Activated T-helper 17 cell treated with anti-CD3 and anti-CD28 coated beads, Interleukin-2, amount 50 U/mL, for 72 hours (primary cell): ENCODE measurements at places on chromosomes 1 and 21. TPM values are rescaled to one million over a fixed set of nuclear protein-coding genes. Genes with fewer than 3 reads are reported as not detected.

GRCh38 chr1:65198096-65198495 is 50.1 kb downstream of the AK4 start:
- no peak for ATAC-seq

DNA sequence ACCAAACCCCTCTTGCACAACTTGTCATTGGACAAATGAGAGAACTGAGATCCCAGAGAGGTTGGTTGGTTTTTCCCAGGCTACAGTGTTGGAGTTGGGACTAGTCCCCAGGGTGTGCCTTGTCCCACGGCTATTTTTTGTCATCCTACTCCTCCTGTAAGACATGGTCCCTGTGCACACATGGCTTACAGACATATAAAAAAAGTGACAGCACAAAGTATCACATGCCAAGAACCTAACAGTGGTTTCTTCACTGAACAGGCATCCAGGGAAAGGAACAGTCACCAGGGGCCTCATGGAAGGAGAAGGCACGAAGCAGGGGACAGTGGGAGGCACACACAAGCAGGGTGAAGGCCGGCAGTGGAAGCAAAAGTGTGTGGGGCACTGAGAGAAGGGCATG is 36.5 kb downstream of the SERBP1 start:
- ATAC-seq = no peak

TTC24 gene
- total RNA-seq = not detected

CFAP141 gene
- total RNA-seq = not detected

GRCh38 chr1:63555480-63555879 is 32.2 kb downstream of the EFCAB7 start:
- ATAC-seq = no peak

GRCh38 chr1:236421850-236422516 is 27.9 kb downstream of the EDARADD start:
- no peak for ATAC-seq

DNA sequence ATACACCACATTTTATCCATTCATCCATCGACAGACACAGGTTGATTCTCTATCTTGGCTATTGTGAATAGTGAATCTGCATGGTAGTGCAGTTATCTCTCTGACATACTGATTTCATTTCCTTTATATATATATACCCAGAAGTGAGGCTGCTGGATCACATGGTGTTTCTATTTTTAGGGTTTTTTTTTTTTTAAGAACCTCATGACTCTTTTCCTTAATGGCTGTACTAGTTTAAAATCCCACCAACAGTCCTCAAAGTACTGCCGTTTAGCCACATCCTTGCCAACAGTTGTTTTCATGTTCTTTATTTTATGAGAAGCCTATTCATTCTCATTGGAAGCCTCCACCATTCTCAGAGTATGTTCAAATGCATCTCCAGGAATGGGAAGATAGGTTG is 258.7 kb upstream of the SNX7 start:
- peak; percentile 19 for ATAC-seq

DNA sequence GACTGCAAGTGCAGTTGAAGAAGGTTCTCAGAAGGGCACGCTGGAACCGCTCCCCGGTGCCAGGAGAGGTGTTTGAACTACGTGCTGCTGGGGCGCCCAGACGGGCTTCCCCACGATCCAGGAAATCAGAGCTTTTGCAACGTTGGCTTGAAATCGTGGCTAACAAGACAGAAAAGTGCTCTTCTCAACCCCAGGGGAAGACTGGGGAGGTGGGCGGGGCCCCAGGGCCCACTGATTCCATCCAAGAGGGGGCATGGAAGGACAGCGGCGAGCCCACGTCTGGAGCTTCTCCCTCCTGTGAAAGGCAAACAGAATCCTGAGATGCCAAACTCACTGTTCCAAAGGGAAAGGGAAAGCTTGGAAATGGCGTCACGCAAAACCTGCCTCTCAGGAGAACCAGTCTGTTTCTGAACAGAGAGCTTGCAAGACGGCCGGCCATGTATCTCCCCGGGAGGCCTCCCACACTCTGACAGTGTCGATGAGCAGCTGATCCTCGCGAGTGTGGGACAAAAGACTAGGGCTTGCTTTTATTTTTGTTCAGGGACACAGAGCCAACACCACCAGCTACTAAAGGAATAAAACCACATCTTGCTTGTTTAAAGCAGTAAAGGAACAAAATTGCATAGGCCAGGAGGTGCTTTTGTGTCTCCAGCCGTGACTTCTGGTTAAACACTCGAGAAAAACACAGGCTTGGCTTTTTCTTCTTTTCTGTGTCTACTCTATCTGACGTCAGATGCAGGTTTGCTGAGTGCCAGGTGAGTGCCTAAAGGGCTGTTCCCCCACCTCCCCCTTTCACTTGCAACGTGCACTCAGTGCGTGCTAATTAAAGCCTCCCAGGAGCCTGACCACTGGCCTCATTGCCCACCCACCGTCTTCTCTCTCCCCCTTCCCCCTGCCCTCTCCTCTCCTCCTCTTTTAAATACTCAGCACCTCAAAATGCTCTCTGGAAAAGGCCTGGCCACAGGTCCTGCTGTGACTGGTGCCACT is 41.5 kb downstream of the LRRC3 start:
- ATAC-seq = no peak

CFHR2 gene
- not detected for total RNA-seq

DNA sequence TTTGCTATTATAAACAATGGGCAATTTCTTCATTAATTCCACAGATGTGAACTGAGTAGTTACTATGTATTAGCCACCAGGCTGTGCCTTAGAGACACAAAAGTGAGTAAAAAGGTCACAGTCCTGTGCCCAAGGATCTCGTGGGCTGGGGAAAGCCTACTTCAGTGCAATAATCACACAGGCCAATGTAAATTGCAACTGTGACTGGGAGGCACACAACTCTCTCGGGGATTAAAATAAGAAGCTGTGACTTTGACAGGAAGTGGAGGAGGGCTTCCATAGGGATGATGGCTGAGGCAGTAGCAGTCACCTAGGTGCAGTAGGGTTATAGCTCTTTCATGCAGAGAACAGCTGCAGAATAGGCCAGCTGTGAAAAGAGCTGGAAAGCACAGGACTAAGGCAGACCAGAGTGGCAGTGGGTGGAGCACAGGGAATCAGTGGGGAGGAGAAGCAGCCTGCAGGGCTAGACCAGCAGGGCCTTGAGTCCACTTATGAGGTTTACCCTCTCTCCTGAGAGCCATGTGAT is 121.9 kb downstream of the MAB21L3 start:
- no peak for ATAC-seq

OR10J1 gene
- not detected for total RNA-seq

DNA sequence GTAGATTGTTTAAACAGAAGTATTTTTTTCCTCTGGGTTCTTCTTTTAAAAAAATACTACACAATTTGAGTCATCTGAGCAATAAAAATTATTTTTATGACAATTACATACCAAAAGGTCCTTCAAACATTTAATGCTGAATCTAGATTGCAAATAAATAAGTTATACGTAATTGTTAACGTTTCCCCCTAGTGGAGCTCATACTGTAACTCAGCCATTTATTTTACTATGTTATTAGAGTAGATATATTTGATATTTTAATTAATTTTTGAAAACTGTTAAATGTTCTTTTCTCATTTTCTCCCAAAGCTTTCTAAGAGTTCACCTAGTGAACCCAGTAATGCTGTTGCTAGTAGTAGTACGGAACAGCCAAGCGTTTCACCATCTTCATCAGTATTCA is 33.5 kb downstream of the ZMYM1 start:
- ATAC-seq = no peak

- ATAC-seq = no peak
Measured at GRCh38 chr1:157189986-157190982, 52.1 kb upstream of the ETV3 start.

GRCh38 chr1:118143121-118143520 is 41.9 kb downstream of the SPAG17 start:
- no peak for ATAC-seq

GRCh38 chr21:31879241-31879650 is 6.4 kb downstream of the HUNK start:
- peak; percentile 62 for ATAC-seq

DNA sequence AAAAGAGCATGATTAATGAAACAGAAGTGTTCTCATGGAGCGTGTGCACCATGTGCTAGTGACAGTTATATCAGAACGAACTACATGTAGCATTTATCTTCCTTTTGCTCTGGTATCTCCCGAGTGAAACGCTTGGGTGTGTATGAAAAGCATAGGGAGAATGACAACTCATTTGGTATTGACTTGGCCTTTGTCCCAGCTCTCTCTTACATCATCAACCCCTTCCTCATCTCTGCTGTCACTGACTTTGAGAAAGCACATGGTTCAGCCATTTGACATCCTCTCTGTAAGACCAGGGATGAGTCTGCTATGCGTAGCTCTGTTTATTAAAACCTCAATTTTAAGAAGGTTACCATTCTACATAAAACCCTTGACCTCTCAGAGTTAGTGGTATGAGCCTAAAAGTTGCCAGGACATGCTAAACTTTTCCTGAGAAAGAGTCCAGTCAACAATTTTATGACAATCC is 201.0 kb downstream of the NRIP1 start:
- no peak for ATAC-seq

DNA sequence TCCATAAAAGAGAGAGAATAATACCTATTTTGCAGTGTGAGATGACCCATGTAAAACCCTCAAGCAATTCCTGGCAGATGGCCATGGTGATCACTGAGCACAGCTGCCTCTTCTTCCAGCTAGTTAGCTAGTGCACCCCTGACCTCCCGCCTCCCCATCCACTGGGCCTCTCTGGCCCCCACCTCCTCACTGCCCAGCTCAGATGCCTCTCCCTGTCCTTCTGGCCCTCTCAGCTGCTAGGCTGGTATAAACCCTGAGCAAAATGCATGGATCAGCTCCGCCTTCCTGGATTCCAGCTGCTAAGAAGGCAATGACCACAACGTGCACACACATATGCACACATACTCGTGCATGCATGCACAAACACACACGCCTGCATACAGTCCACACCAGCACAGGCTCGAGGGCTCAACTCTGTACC is 117.2 kb downstream of the DMRTB1 start:
- ATAC-seq = no peak

GRCh38 chr1:19315378-19316198 is 3.5 kb downstream of the SLC66A1 start:
- ATAC-seq = no peak

ACKR1 gene
- not detected for total RNA-seq

GRCh38 chr1:202811296-202812175 is 782 bp downstream of the PCAT6 start:
- peak; percentile 28 for ATAC-seq

S100A9 gene
- 0.66 TPM for total RNA-seq

FMO2 gene
- not detected for total RNA-seq

- ATAC-seq = peak; percentile 65
Measured at GRCh38 chr1:26372039-26372438, 511 bp downstream of the ZNF683 start.

DNA sequence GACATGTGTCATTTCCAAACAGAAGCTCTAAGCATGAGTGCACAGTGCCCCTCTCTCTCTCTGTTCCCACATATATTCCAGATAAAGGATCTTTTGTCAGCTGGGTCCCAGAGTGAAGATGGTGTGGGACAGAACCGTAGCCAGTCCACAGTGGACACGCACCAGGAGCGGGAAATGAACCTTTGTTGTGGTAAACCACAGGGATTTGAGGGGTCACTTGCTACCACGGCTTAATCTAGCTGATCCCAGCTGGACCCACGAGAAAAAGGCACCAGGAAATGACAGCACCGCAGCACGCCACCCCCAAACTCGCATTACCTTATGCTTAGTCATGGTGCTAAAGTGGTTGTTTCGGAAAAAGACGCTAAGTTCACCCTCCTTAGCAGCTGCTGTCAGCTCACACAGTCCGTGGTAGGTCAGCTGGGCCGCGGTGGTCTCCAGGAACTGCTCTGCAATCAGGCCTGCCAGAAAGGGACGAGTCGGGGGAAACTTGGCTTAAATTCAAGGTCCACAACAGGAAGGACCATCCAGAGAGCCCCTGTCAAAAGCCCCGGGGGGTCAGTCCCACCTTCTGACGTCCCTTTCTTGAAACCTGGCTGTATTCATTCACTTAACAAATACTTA is 7.5 kb downstream of the MINDY1 start:
- peak; percentile 78 for ATAC-seq

EYA3 gene
- 40.8 TPM for total RNA-seq

- no peak for ATAC-seq
Measured at GRCh38 chr1:155645648-155646047, 35.6 kb downstream of the MSTO1 start.

BRINP3 gene
- total RNA-seq = not detected

CHODL gene
- total RNA-seq = not detected

GRCh38 chr1:231057410-231057809 is 17.4 kb upstream of the FAM89A start:
- ATAC-seq = peak; percentile 38

GRCh38 chr1:40047276-40047675 is 6.7 kb downstream of the CAP1 start:
- no peak for ATAC-seq

DEGS1 gene
- 72.3 TPM for total RNA-seq

VPS45 gene
- total RNA-seq = 24.7 TPM

DNA sequence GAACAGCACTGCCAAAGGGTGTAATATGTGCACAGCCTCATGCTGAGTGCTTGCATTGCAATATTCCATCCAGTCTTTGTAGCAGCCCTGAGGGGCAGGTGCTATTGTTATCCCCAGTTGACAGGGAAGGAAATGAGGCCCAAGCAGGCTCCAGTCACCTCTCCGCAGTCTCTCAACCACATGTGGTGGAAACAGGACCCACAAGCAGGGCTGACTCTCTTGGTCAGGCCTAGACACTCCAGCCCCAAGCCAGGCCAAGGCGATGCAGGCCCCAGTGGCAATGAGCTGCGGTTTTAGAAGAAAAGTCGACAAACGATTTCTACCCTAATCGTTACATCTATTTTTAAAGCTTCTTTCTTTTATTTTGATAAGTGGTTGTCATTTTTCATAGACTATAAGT is 52.6 kb upstream of the GADD45A start:
- no peak for ATAC-seq

DNA sequence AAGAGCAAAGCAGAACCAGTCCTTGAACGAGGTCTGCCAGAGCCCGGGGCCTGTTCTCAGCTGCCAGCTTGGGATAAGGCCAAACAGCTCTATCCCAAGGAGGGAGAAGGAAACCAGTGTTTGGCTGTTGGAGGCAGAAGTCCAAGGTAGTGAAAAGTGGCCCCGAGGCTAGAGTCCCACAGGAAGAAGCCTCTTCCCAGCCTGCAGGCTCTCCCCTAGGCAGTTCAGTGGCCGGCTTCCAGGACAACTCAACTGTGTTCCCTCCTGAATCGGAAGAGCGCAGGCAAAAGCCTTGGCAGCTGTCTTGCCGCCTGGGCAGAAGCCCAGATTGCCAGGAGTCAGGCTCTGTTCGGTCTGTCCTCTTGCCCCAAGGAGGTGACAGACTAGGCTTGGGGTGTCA is 19.3 kb downstream of the QSOX1 start:
- no peak for ATAC-seq

KCNC4 gene
- 13.4 TPM for total RNA-seq

GRCh38 chr1:154735061-154735803 is 127.2 kb upstream of the ADAR start:
- no peak for ATAC-seq

NMNAT2 gene
- total RNA-seq = not detected
